Progenitor cell of endocrine pancreas (in vitro differentiated cells): ENCODE measurements at places on chromosomes 12 and 14.
A peak's percentile ranks its signal among the peaks of the same experiment; 100 is the strongest.

DNA sequence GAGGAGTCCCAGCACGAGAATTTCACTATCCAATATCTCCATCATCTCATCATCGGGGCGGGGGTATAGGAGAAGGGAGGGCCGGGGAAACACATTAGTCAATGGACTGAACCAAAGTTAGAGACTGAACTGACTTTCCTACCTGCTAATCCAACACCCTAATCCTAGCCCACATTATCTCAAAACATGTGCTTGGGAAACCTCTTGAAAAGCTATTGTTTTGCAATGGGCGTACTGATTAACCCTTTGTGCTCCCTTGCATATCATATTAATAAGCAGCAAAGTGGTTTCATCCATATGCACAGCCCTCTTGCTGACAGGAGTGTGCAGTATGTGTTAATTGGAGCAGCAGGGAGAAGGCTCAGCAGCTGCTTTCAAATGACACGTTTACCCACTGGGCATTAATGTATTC, 125.7 kb upstream of the GRIP1 start:
- DNase-seq: no peak

DNA sequence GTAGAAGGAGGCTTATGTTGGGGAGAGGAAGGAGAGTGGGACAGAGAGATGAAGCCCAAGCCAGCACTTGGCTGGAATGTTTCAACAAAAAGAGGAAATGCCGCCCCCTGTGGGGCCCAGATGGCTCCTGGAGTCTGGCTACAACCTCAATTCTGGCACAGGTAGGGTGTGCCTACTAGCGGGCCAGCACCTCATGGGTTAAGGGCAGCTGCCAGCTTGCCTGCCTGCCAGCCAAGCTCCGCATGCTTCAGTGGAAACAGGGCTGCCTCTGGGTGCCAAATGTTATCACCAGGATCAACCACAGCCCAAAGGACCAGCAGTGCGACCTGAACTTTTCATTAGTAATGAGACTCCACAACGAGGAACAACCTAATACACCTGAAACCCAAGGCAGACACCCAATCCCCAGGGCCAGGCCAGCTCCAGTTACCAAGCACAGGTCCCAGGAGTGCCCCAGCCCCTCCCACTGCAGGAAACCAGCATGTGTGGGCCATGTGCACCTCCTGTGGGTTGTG, 11.3 kb downstream of the RAB15 start:
- no peak for DNase-seq

- DNase-seq: no peak
Measured at GRCh38 chr12:110338754-110339153, 57.7 kb downstream of the ATP2A2 start.

DNA sequence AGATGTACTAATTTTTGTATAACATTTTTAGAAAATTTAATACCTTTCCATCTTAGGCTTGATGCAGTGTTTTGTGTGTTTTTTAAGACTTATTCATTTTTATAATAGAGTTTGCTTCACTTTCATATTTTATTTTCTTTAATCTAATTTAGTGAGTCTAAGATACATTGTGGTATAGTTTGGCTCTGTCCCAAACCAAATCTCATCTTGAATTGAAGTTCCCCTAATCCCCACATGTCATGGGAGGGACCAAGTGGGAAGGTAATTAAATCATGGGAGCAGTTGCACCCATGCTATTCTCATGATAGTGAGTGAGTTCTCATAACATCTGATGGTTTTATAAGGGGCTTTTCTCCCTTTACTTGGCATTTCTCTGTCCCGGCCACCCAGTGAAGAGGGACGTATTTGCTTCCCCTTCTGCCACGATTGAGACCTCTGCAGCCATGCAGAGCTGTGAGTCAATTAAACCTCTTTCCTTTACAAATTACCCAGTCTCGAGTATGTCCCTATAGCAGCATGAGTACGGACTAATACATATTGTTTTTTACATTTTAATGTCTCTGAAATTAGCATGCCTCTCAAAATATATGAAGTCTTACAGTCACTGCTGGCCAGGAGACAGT, 34.9 kb downstream of the GABARAPL1 start:
- no peak for DNase-seq

DNA sequence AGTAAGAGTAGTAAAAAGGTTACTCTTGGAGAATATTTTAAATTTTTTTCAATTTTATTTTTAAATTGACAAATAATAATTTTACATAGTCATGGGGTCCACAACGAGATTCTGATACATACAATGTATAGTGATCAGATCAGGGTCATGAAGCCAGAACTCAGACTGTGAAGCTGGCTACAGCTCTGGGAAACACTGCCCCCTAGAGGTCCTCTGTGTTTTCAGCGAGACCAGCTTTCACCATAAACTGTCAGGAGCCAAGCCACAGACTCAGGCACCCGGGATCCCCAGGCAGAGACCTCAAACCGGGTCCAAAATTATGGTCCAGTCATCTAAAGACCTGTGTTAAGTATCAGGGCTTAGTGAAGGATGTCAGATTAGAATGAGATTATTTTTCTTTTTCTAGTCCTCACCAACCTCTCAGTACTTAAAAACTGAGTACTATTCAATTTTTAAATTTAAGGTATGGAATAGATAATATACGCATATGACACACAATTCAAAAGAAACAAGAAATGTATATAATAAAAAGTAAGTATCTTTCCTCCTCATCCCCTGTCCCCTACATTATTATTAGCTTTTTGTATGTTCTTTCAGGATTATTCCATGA, 397.1 kb downstream of the MDGA2 start:
- peak; percentile 27 for DNase-seq

GRCh38 chr14:28758253-28758884, 8.2 kb upstream of the FOXG1 start:
- no peak for DNase-seq

GRCh38 chr14:83638748-83639504, 1891.0 kb upstream of the FLRT2 start:
- no peak for DNase-seq

GRCh38 chr12:92552412-92553108, 150.2 kb upstream of the PLEKHG7 start:
- DNase-seq: no peak

- no peak for DNase-seq
Measured at GRCh38 chr12:20289520-20289919, 78.8 kb upstream of the PDE3A start.

DNA sequence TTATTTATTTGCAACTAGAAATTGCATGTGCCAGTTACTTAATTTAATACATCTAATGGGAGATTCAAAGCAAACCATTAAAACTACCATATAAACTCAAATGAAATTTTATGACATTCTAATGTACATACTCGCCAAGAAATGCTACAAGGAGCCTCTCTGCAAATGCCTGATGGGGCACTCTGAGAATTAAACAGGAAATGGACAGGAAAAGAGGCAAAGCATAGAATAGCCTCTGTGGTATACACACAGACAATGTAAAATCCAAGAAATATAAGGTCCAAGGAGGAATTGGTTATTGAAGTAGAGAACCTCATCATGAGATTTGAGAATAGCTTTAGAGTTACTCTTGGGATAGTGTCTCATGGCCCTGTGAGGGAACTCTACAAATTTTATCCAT, 41.2 kb downstream of the RAB21 start:
- no peak for DNase-seq

GRCh38 chr12:63919756-63920155, 75.3 kb downstream of the SRGAP1 start:
- no peak for DNase-seq

- no peak for DNase-seq
Measured at GRCh38 chr12:64587447-64587846, 22.8 kb upstream of the RASSF3 start.

GRCh38 chr14:56170877-56171422, 52.7 kb downstream of the PELI2 start:
- no peak for DNase-seq

DNA sequence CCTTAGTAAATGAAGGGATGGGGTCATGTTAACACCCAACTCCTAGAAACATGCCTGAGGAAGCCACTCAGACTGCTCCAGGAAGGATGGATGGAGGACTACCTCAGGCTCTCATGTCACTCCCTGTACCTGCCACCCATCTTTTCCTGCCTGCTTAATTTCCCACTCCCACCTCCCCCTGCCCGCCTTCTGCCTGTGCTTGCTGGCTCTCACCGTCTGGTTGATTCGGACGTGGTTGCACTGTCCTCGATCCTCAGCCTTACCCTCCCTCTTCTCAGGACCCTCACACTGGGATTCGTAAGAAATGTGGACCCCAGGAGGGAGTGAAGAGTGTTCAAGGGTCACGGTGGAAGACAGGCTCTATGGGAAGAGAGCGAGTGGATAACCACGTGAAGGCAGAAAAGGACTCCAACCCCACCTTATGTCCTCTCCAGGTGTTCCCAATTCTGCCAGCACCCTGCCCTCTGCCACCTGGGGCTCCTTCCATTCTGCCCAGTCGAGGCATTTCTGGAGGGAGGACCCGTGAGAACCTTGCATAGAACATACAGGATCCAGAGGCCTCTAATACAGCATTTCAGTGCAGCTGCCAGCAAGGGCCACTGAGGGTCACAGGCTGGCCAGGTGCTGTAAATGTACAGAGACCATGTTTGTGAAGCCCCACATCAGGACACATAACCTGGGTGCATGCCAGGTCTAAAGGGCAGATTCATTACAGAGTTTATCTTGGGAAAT, 12.9 kb downstream of the ITGB7 start:
- DNase-seq: no peak

- no peak for DNase-seq
Measured at GRCh38 chr14:59278111-59278510, 89.6 kb downstream of the DAAM1 start.

DNA sequence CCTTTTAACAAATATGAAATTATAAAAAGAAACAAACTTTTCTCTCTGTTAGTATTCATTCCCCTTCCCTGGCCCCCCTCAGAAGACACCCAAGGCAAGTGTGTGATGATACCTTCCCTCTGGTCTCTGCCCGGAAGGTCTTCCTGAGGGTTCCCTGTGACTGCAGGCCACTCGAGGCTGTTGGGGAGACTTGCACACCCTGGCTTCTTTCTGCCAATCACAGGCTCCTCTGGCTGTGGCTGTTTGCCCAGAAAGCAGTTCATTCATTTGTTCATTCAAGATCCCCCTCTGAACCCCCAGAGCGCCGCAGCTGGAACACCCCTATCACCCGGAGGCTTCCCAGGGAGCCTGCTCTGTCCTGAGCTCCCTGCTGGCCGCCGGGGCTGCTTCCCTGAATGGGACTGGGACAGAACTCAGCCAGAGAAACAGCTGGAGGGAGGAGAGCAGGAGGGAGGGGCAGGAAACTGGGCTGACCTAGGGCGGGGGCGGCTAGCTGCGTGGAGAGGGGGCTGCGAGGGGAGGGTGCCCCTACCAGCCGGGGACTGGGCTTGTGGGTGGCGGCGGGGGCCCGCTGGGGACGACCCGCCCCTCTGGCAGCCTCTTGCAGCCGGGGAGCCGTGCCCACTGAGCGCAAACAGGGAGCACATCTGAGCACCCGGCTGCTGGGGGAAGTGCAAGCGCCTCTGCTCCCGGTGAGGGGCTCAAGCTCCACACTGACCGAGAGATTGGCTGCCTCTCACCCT, at the start of gene CMKLR1:
TSS of gene CMKLR1 (minus strand) at position 397 of the 743 bp plus-strand sequence. CDS start 45,720 bp downstream, outside the sequence.
- DNase-seq: no peak

DNA sequence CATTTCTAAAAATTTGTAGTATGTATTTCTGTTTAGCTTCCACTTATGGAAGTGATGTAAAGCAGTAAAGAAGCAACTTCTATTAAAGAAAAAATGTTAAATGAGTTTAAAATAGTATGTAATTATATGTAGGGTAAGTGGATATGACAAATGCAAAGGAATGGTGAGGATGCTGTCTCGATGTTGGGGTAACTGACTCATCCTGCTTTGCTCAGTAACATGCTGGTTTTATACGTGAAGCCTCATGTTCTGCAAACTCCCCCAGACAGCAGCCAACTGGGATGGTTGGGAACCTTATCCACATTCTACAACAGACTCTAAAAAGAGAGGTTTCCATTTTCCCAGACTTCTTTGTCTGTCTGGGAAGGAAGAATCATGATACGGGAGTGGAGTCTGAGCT, 1006.4 kb upstream of the TMEM132C start:
- DNase-seq: no peak

- DNase-seq: no peak
Measured at GRCh38 chr12:104197264-104197663, 18.3 kb upstream of the TXNRD1 start.

DNA sequence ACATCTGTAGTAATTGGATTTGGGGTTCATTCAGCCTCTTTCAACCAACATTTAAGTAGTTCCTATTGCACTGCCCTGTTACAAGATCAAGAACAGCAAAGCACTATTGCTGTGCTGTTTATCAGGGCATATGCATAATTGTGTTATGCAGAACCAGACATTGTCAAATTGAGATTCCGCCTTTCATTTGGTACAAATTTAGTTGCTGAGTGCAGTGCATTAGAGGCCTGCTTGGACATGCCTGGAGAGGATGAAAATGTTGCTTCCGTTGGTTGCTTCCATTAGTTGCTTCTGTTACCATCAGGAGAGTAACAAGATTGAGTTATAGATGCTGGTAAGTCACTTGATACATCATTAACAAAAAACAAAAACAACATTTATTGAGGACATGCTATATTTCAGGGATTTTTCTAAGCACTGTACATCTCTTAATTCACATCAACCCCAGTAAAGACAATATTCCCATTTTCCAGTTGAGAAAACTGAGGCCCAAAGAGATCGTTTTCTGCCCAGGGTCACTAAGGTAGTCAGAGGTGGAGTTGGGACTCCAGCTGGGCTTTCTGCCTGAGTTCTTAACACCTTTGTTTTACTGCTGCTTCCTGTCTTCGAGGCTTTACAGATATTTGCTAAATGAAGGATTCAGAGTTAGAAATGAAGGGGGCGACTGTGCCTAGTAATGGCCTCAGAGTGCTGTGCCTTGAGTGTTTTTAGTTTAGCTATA, 79.3 kb downstream of the PPP2R5C start:
- DNase-seq: no peak

GRCh38 chr14:71703477-71703876, 228.8 kb upstream of the RGS6 start:
- DNase-seq: no peak

DNA sequence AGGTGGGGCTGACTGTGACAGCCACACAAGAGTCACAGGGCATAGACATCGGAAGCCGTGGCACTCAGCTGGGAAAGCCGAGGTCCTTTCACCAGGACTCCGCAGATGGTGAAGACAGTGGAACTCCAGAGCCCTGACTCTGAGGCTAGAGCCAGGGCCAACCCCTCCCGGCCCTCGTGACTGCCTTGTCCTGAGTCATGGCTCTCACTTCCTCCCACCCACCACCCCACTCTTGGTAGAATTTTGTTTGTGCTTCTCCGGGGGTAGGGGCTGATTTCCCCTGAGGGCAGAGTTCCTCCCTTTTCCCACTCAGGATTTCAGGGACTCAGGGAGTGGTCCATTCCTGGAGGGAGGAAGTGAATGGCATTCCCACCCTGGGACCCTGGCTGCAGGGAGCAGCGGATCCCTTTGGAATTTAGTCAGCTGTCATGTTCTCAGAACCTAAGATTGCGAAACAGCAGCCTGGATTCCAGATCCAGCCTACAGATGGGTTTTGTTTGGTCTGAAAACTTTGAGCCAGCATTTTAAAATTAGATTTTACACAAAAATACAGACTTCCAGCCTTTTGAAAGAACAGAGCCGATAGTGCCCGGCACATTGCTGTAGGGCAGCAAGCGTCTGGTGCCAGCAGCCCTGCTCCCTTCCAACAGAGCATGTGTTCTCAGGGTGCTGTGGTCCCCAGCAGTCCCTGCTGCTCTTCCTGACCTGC, 50.7 kb downstream of the TPCN1 start:
- no peak for DNase-seq
